ENCODE measurements at places on chromosomes 2 and 18.

DNA sequence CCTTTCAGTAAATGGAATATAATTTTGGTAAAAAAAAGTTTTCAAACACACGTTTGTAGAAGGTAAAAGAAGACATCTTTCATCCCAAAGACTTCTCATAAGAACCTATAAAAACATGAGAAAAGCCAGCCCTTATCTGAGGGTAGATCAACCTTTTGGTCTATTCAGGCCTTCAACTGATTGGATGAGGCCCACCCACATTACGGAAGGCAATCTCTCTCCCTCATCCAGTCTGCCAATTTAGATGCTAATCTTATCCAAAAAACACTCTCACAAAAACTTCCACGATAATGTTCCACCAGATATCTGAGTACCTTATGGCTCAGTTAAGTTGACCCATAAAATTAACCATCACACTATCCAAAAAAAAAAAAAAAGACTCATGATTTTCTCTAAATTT is 2.2 kb upstream of the CDH20 start:
- no peak for DNase-seq

- no peak for DNase-seq
Measured at GRCh38 chr18:40197711-40198110, 1757.3 kb upstream of the PIK3C3 start.

DNA sequence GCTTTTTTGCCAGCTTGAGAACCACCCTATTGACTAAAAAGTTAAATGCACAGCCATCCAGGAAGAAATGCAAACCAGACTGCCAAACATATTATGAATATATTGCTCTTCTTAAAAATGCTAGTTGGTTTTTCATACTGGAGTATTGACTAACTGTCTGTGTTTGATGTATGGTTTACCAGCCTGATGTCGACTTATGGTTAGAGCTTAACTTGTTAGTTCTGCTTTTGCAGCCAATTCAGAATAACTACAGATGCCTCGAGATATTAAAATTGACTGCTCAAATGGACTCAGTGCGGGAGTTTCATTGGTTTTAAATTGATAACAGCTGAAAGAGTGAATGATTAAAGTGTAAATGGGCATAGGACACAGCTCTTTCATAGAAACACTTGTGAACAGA is 369.8 kb downstream of the ARHGAP15 start:
- DNase-seq, result no peak

GRCh38 chr2:73987948-73988700 is 3.4 kb downstream of the TET3 start:
- no peak for DNase-seq

GRCh38 chr2:7430869-7431641 is 513.8 kb downstream of the RNF144A start:
- no peak for DNase-seq

GRCh38 chr18:66630831-66631230 is 26.9 kb upstream of the CDH19 start:
- DNase-seq, result no peak

DNA sequence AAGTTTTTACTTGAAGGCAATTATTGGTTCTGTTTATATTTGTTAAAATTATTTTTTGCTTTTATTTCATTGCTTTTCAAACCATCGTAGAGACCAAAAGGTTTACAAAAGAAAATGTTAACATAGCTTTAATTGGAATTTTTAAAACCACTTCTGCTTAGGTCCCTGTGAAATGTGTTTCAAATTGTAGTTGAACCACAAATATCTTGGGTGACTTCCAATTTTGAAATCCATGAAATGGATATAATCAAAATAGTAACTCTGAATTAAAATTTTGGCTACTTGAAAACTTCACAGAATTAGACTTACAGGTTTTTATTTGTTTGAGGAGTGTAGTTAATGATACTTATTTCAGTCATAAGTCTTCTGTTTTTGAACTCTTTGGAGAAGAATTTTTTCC is 3.1 kb upstream of the SPAG16 start:
- no peak for DNase-seq

GRCh38 chr2:95037384-95037839 is 11.9 kb downstream of the MAL start:
- DNase-seq, result no peak

DNA sequence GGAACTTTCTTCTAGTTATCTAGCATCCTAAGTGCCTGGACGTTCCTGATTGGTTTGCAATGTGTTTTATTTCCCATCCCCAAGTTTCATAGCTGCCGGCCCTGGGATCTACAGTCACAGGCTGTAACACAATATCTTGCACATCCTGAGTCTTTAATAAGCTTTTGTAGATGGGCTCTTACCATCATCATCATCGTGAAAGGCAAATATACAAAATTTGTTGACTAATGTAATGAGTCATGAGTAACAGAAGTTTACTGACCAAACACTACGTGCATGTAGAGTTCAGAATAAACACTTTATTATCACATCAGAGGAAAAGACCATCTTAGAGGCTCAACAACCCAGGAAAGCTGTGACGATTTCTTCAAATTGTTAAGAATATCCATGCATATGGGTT is 8.1 kb upstream of the TYMS start:
- no peak for DNase-seq

- no peak for DNase-seq
Measured at GRCh38 chr2:144281476-144281875, 238.4 kb downstream of the ZEB2 start.

Data from T-helper 9 cell (primary cell).